CD4-positive, alpha-beta memory T cell (primary cell): ENCODE measurements at places on chromosomes 16 and 17. TPM values are rescaled to one million over a fixed set of nuclear protein-coding genes. Genes with fewer than 3 reads are reported as not detected.

DNA sequence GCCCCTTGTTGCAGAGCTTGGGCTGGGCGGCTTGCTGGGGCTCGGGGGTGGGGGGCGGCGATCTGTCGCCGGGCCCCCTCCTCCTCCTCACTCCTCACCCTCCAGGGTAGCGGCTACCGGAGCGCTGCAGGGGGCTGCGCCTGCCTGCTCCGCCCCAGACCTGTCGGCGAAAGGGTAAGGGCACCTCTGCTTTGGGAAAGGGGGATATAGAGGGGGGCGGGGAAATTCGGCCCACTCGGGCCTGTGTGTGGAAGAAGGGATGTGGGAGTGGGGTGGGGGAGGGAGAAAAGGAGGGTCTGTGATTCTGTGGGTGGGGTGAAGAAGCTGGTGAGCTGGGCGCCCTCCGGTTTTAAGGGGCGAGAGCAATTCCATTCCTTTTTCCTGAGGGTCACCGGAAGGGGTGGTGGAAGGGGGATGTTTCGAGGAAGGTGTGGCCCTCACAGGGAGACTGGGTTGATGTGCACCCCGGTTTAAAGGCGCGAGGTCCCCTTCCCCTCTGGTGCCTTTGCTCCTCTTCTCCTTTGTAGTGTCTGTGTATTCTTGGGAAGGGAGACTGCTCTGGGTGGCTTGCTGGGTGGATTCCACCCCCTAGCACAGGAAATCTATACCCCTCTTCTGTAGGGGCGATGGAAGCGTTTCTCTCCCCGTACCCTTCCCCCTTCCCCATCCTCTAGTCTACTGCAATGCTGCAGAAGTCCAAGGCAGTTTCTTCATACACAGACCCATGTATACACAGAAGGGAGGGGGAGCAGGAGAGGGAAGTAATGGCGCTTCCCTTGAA lies 878 bp downstream of the TAOK1 start:
- H3K27ac ChIP-seq = peak overlapping the region; percentile 93
- peaks cover 51% of the 10 kb centered on the region for H3K4me1 ChIP-seq

- H3K4me1 ChIP-seq = no peaks in the 10 kb centered on the region
- H3K36me3 ChIP-seq = no peaks in the 10 kb centered on the region
- H3K4me3 ChIP-seq = no peak overlapping the region
- no peaks in the 10 kb centered on the region for H3K27me3 ChIP-seq
Observed at GRCh38 chr17:20938244-20938643, 104.6 kb downstream of the USP22 start.

The CNTNAP4 gene
- total RNA-seq = not detected

The TPSD1 gene
- not detected for total RNA-seq

The KRT27 gene
- not detected for total RNA-seq

GRCh38 chr17:63819585-63820537 lies 7.4 kb upstream of the PSMC5 start:
- H3K4me3 ChIP-seq = no peak overlapping the region
- H3K27me3 ChIP-seq = no peaks in the 10 kb centered on the region
- peaks cover 93% of the 10 kb centered on the region for H3K36me3 ChIP-seq
- peaks cover 10% of the 10 kb centered on the region for H3K4me1 ChIP-seq

The TANGO6 gene
- 38.1 TPM for total RNA-seq

The MT1M gene
- total RNA-seq = not detected

The SLFN12L gene
- total RNA-seq = 78.8 TPM

DNA sequence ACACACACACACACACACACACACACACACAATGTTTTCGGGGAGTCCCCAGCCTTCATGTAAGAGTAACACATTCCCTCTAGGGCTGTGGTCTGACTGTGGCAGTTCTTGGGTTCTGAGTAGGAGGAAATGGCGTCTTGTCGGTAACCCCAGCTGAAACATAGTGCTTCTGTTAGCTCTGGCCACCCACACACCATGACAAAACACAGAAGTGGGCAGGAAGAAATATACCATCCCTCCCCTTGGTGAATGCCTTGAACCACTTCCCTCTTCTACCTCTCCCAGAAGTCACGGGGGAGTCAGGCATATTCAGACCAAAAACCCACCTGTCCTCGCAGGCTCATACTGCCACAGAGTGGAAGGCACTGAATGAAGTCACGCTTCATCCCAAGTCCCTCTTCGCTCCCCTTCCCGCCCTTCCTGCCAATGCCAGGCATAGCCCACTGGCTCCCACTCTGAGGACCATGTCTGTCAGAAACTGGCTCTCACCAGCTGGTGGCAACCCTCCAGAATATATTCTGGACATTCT lies 11.5 kb downstream of the SLC35B1 start:
- H3K36me3 ChIP-seq = peaks cover 14% of the 10 kb centered on the region
- peaks cover 19% of the 10 kb centered on the region for H3K4me1 ChIP-seq
- H3K27me3 ChIP-seq = no peaks in the 10 kb centered on the region

The PLA2G10 gene
- not detected for total RNA-seq

- peaks cover 17% of the 10 kb centered on the region for H3K4me1 ChIP-seq
- H3K27me3 ChIP-seq = no peaks in the 10 kb centered on the region
- no peak overlapping the region for H3K4me3 ChIP-seq
- DNase-seq = no peak
- no peak overlapping the region for H3K27ac ChIP-seq
Observed at GRCh38 chr17:80880648-80880985, 111.0 kb upstream of the CHMP6 start.

The TUFM gene
- total RNA-seq = 98.0 TPM

The CFAP97D1 gene
- not detected for total RNA-seq

DNA sequence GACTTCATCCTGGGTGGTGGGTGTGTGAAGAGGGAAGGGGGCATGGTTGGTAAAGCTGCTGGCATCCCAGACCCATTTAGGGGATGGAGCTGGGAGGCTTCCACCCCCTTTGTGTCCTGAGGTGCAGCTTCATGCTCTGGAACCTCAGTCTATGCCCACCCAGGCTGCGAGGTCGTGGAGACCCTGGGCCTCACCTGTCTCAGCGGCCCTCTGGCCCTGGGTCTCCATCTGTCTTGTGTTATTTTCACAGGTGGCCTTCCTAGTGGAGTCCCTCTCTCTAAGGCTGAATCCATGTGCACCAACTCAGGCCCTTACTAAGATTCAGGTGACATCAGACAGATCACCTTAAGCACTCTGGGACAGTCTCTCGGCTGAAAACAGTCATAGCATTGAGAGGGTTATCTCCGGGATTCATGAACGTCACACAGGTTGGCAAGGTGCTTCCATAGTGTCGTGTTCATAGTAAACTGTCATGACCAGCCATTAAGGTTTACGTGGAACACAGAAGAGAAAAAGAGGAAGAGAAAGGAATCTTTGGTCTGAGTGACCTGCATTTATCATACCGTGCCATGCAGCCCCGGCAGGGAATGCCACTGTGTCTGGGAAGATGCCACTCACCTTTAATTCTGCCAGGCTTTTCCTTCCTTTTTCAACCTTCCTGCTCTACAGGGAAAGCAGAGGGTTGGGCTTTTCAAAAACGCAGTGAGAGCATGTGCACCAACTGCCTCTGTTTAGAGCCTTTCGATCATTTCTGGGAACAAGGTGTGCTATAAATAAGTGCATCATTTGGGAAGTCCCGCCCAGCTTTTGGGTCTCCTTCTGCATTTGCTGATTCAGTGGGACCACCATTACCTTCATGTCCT lies 4.5 kb upstream of the FOXL1 start:
- H3K4me3 ChIP-seq = no peak overlapping the region
- H3K27me3 ChIP-seq = peaks cover 25% of the 10 kb centered on the region
- no peak for DNase-seq
- H3K27ac ChIP-seq = no peak overlapping the region

DNA sequence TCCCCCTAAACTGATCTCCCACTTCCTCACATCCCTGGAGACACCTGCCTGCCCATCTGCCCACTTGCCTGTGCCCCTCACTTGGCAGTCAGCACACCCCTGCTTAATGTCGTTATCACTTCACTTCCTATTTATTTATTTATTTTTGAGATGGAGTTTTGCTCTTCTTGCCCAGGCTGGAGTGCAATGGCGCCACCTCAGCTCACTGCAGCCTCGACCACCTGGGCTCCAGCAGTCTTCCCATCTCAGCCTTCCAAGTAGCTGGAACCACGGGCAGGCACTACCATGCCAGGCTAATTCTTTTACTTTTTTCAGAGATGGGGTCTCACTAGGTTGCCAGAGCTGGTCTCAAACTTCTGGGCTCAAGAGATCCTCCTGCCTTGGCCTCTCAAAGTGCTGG lies 23.5 kb upstream of the PHOSPHO1 start:
- no peak overlapping the region for H3K27ac ChIP-seq
- DNase-seq = no peak
- no peak overlapping the region for H3K4me3 ChIP-seq
- no peaks in the 10 kb centered on the region for H3K4me1 ChIP-seq

- H3K36me3 ChIP-seq = no peaks in the 10 kb centered on the region
- no peaks in the 10 kb centered on the region for H3K27me3 ChIP-seq
- no peak overlapping the region for H3K4me3 ChIP-seq
- H3K27ac ChIP-seq = no peak overlapping the region
- no peak for DNase-seq
Observed at GRCh38 chr16:12685806-12686205, 117.9 kb downstream of the CPPED1 start.

The FNDC8 gene
- not detected for total RNA-seq

DNA sequence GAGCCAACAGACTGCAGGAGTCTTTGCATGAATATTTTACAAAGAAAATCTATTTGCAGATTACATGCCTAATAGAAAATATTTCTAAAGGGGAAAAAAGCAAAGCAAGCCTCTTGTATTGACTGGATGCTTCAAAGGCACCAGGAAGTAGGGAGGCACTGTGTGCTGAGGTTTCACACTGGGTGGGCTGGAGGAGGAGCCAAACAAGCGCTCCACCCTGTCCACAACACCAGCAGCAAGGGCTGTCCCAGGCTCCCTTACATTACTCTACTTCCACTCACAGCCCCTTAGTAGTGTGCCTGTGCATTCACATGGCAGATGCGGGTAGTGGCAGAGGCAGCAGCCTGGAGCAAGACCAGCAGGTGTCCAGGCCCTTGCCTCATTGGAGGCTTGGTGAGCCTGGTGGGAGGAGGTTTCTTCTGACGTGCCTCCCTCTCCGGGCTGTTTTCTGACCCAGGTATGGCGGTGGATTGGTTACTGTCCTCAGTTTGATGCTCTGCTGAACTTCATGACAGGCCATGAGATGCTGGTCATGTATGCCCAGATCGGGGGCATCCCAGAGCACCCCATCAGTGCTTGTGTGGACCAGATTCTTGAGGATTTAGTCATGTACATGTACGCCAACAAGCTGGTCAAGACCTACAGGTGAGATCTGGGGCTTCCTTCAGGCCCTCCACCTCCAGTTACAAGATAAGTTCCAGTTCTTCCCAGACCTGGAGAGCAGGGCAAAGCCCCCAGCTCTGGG lies 7.0 kb upstream of the CCNF start:
- H3K4me3 ChIP-seq = no peak overlapping the region
- H3K27ac ChIP-seq = no peak overlapping the region
- DNase-seq = no peak
- no peaks in the 10 kb centered on the region for H3K27me3 ChIP-seq
- no peaks in the 10 kb centered on the region for H3K4me1 ChIP-seq
- no peaks in the 10 kb centered on the region for H3K36me3 ChIP-seq

GRCh38 chr16:57648581-57649442 lies 19.3 kb upstream of the ADGRG3 start:
- peaks cover 26% of the 10 kb centered on the region for H3K4me1 ChIP-seq
- H3K27me3 ChIP-seq = no peaks in the 10 kb centered on the region
- peak; percentile 79 for DNase-seq

DNA sequence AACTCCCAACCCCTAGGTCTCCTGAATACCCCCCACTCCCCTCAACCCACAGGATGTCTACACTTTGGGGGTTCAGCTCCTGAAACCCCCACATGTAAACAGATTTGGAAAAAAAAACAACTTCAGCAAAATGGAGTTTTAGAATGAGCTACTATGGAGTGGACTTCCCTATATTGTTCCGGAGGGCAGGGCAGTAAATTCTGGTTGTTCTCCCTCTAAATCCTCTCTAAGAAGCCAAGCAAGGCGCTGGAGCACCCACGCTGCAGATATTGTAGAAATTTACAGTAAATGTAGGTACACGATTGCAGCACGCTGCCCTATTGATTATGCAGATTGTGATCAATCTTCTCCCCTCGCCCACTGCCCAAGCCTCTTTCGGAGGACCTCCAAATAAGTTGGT lies 8.5 kb upstream of the ZFHX3 start:
- H3K4me3 ChIP-seq = no peak overlapping the region
- H3K36me3 ChIP-seq = no peaks in the 10 kb centered on the region
- H3K4me1 ChIP-seq = no peaks in the 10 kb centered on the region
- DNase-seq = no peak
- H3K27me3 ChIP-seq = peaks cover 17% of the 10 kb centered on the region

- no peak for DNase-seq
- H3K4me3 ChIP-seq = no peak overlapping the region
- no peak overlapping the region for H3K27ac ChIP-seq
- H3K36me3 ChIP-seq = no peaks in the 10 kb centered on the region
- H3K27me3 ChIP-seq = no peaks in the 10 kb centered on the region
- no peaks in the 10 kb centered on the region for H3K4me1 ChIP-seq
Observed at GRCh38 chr17:34206569-34206968, 48.5 kb upstream of the CCL2 start.

DNA sequence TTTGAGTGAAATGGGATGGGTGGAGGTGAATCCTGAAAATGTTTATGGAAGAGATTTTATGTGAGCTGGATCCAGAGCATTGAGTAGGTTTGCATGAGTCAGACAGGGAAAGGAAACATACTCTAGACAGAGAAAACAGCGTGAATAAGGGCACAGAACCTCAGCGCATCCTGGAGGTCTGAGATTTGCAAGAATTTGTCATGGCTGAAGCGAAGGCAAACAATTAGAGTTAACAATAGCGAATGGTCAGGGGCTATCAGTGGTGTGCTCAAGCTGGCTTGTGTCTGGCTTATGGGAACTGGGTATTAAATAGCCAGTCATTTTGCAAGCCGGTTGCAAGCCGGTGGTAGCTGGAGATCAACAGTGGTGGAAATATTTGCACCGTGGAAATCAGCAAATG lies 36.4 kb downstream of the MAP2K6 start:
- H3K4me1 ChIP-seq = peaks cover 4% of the 10 kb centered on the region
- no peaks in the 10 kb centered on the region for H3K36me3 ChIP-seq
- no peak overlapping the region for H3K27ac ChIP-seq
- DNase-seq = no peak

The SLC5A10 gene
- total RNA-seq = not detected

The CNGB1 gene
- total RNA-seq = not detected

DNA sequence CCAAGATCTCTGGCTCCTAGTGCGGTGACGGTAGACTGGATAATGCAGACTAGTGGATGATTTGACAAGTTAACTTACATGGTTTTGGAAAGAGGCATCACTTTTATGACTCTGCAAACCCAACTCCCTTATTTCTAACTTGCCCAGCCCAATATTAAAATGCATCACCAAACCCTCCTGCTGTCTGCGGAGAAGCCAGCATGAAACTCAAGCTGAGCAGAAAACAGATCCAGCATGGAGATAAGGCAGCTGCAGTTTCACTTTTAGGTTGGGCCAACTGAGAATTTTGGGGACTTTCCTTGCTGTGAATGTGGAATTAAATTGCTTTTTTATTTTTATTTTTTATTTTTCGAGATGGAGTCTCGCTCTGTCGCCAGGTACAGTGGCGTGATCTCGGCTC lies 27.8 kb downstream of the CDH1 start:
- no peak overlapping the region for H3K27ac ChIP-seq
- peak; percentile 57 for DNase-seq
- H3K4me3 ChIP-seq = no peak overlapping the region
- no peaks in the 10 kb centered on the region for H3K27me3 ChIP-seq
- H3K4me1 ChIP-seq = peaks cover 11% of the 10 kb centered on the region

- no peaks in the 10 kb centered on the region for H3K4me1 ChIP-seq
- H3K27me3 ChIP-seq = no peaks in the 10 kb centered on the region
- DNase-seq = no peak
- H3K27ac ChIP-seq = no peak overlapping the region
Observed at GRCh38 chr17:33545124-33545523, 252.0 kb upstream of the ASIC2 start.
